ENCODE measurements at places on chromosomes 2 and 18. TPM values are rescaled to one million over a fixed set of nuclear protein-coding genes. Genes with fewer than 3 reads are reported as not detected.

GRCh38 chr2:101873543-101873942 lies 118.2 kb upstream of the IL1R2 start:
- H3K36me3 ChIP-seq = peaks cover 25% of the 10 kb centered on the region
- DNase-seq = no peak
- H3K4me1 ChIP-seq = peaks cover 5% of the 10 kb centered on the region
- no peaks in the 10 kb centered on the region for H3K27me3 ChIP-seq

DNA sequence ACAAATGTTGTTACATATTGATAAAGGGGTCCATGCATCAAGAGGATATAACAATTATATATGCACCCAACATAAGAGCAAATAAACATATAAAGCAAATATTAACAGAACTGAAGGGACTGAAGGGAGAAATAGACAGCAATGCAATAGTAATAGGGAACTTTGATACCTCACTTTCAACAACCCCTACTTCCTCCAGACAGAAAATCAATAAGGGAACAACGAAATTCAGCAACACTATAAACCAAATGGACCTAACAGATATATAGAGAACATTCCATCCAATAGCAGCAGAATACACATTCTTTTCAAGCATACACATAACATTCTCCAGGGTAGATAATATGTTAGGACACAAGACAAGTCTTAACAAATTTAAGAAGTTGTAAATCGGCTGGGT lies 71.7 kb downstream of the L3MBTL4 start:
- no peaks in the 10 kb centered on the region for H3K4me1 ChIP-seq
- DNase-seq = no peak
- no peaks in the 10 kb centered on the region for H3K36me3 ChIP-seq
- H3K4me3 ChIP-seq = no peak overlapping the region

- DNase-seq = no peak
- peak overlapping the region; percentile 70 for H3K4me3 ChIP-seq
- no peaks in the 10 kb centered on the region for H3K27me3 ChIP-seq
- H3K27ac ChIP-seq = peak overlapping the region; percentile 79
Measured at GRCh38 chr18:69980982-69981804, 33.5 kb upstream of the CD226 start.

GRCh38 chr2:216389570-216389969 lies 17.3 kb upstream of the MARCHF4 start:
- no peak for DNase-seq
- H3K36me3 ChIP-seq = no peaks in the 10 kb centered on the region
- no peak overlapping the region for H3K27ac ChIP-seq
- H3K27me3 ChIP-seq = no peaks in the 10 kb centered on the region
- no peak overlapping the region for H3K4me3 ChIP-seq
- H3K4me1 ChIP-seq = peaks cover 17% of the 10 kb centered on the region

DNA sequence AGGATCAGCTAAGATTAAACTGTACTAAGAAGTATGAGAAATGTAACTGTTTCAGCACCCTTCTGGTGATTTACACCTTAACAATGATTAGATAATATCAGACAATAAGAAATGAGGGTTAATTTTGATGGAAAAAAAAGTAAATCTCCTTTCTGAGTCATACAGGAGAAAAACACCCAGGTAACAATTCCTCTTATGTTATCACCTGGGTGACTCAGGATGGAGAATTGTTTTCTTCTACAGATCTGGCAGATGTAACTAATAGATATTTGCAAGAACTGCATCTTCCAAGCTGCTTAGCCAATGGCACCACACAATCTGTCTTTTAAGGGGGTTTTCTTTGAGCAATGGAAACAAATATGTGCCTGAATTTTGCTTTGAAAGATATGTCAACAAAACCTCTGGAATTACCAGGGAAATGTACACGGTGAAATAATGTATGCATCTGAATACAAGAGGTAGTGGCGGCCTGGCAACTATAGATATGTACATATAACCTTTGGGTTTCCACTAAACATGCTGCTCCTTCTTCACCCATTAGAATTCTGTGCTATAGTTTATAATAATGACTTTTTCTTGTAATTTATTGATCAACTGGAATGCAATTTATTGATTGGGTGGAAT lies 407.9 kb downstream of the CPS1 start:
- H3K36me3 ChIP-seq = no peaks in the 10 kb centered on the region
- H3K4me1 ChIP-seq = no peaks in the 10 kb centered on the region
- no peak overlapping the region for H3K27ac ChIP-seq
- H3K4me3 ChIP-seq = no peak overlapping the region
- DNase-seq = no peak

DNA sequence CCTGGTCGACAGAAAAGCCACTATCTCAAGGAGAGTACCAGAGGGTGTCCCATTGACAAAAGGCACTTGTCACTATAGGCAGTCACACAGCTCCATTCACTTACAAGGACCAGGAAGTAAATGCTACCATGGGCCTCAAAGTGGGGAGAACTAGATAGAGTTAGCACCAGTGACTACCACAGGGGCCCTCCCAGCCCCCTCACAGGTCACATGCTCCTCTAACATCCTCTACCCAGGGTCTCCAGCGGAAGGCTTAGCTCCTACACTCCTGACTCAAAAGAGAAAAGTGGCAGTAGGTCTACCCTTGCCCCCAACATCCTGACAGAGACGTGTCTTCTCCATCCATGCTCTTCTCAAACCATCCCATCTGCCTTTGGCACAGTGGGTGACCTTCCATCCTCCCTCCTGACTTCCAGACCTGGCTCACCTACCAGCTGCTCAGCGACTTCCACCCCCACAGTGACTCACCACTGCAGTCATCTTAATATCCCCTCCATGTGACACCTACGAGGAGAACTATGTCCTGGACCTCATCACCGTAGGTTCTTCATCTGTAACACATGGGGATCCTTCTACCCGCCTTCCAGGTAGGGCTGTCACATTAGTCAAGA lies 5.6 kb upstream of the DNMT3A start:
- no peaks in the 10 kb centered on the region for H3K27me3 ChIP-seq
- peak overlapping the region; percentile 74 for H3K27ac ChIP-seq
- H3K36me3 ChIP-seq = no peaks in the 10 kb centered on the region

- no peaks in the 10 kb centered on the region for H3K4me1 ChIP-seq
- no peaks in the 10 kb centered on the region for H3K27me3 ChIP-seq
- H3K36me3 ChIP-seq = no peaks in the 10 kb centered on the region
- no peak overlapping the region for H3K27ac ChIP-seq
Measured at GRCh38 chr18:52152036-52152435, 188.0 kb upstream of the DCC start.

- peaks cover 15% of the 10 kb centered on the region for H3K27me3 ChIP-seq
- no peak overlapping the region for H3K4me3 ChIP-seq
- no peak overlapping the region for H3K27ac ChIP-seq
- no peak for DNase-seq
- no peaks in the 10 kb centered on the region for H3K36me3 ChIP-seq
- no peaks in the 10 kb centered on the region for H3K4me1 ChIP-seq
Measured at GRCh38 chr2:118791483-118791882, 56.0 kb downstream of the EN1 start.

GRCh38 chr2:177155631-177156030 lies 57.0 kb upstream of the HNRNPA3 start:
- H3K4me1 ChIP-seq = no peaks in the 10 kb centered on the region
- peaks cover 17% of the 10 kb centered on the region for H3K27me3 ChIP-seq

- DNase-seq = no peak
- H3K4me1 ChIP-seq = peaks cover 12% of the 10 kb centered on the region
- peaks cover 26% of the 10 kb centered on the region for H3K36me3 ChIP-seq
- no peaks in the 10 kb centered on the region for H3K27me3 ChIP-seq
Measured at GRCh38 chr2:65020943-65021528, 31.8 kb downstream of the SLC1A4 start.

DNA sequence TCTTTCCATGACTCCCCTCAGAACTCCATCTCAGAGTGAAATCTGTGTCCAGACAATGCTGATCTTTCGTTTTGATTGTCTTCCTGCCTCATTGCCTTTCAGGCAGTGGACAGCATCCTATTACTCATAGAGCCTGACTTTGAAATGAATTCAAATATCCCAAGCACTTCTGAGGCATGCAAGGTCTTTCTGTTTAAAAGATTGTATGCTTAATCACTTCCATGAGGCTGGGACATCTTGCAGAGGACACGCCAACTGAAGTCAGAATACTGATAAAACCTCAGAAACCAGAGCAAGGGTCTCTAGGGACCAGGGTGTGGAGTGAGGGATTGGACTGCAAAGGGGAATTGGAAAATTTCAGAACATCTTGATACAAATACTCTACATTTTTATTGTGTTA lies 836.5 kb upstream of the ID2 start:
- no peak for DNase-seq
- H3K27ac ChIP-seq = no peak overlapping the region
- H3K27me3 ChIP-seq = peaks cover 2% of the 10 kb centered on the region
- H3K4me3 ChIP-seq = no peak overlapping the region
- H3K36me3 ChIP-seq = peaks cover 3% of the 10 kb centered on the region
- H3K4me1 ChIP-seq = peaks cover 12% of the 10 kb centered on the region

DNA sequence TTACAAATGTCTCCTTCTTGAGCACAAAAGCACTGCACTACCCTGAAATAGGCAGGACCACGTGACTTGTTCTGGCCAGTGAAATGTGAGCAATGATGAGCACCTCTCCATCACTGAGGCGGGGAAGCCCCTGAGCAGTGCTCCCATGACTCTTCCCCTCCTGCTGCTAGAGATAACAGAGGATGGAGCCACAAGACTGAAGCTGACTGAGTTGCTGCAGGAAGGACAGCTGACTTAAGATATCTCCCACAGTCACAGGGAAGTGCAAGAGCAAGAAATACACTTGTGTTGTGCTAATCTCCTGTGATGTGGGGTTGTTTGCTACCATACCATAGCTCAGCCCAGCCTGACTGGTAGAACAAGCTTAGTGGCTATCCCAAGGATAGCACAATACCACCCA lies 38.7 kb downstream of the STK39 start:
- no peak overlapping the region for H3K27ac ChIP-seq
- H3K4me3 ChIP-seq = no peak overlapping the region
- H3K36me3 ChIP-seq = peaks cover 30% of the 10 kb centered on the region
- H3K4me1 ChIP-seq = peaks cover 22% of the 10 kb centered on the region
- DNase-seq = no peak
- H3K27me3 ChIP-seq = no peaks in the 10 kb centered on the region

GRCh38 chr18:44599412-44599811 lies 81.3 kb upstream of the SETBP1 start:
- H3K4me1 ChIP-seq = peaks cover 6% of the 10 kb centered on the region
- no peak overlapping the region for H3K4me3 ChIP-seq
- H3K27ac ChIP-seq = no peak overlapping the region
- H3K27me3 ChIP-seq = peaks cover 7% of the 10 kb centered on the region

- no peaks in the 10 kb centered on the region for H3K27me3 ChIP-seq
- no peak for DNase-seq
- H3K27ac ChIP-seq = no peak overlapping the region
- H3K4me3 ChIP-seq = no peak overlapping the region
Measured at GRCh38 chr2:232741294-232741693, 35.1 kb downstream of the KCNJ13 start.

- H3K27me3 ChIP-seq = peaks cover 31% of the 10 kb centered on the region
- no peaks in the 10 kb centered on the region for H3K36me3 ChIP-seq
- peak overlapping the region; percentile 75 for H3K4me3 ChIP-seq
- DNase-seq = peak; percentile 73
Measured at GRCh38 chr18:48007955-48008701, 77.7 kb upstream of the SMAD2 start.

- H3K27me3 ChIP-seq = no peaks in the 10 kb centered on the region
- H3K27ac ChIP-seq = no peak overlapping the region
- no peak overlapping the region for H3K4me3 ChIP-seq
- H3K36me3 ChIP-seq = peaks cover 24% of the 10 kb centered on the region
Measured at GRCh38 chr2:160465002-160465401, 28.6 kb downstream of the RBMS1 start.

DNA sequence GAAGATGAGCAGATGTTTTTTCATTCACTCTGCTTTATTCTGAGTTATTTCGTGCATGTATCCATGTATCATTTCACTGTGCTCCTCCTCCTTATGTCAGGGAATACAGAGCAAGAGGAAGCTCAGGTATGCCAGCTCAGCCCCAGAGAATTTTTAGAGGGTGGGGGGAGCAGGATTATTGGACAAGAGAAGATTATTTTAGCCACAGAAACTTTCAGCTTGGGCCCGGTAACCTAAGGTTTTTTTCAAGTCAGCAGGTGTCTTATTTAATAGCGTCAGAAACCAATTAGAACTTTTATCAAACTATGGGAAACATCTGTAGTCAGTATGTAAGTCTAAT lies 232.9 kb upstream of the SIX3 start:
- H3K4me1 ChIP-seq = peaks cover 6% of the 10 kb centered on the region
- H3K36me3 ChIP-seq = no peaks in the 10 kb centered on the region
- peak overlapping the region; percentile 3 for H3K4me3 ChIP-seq
- no peak overlapping the region for H3K27ac ChIP-seq

DNA sequence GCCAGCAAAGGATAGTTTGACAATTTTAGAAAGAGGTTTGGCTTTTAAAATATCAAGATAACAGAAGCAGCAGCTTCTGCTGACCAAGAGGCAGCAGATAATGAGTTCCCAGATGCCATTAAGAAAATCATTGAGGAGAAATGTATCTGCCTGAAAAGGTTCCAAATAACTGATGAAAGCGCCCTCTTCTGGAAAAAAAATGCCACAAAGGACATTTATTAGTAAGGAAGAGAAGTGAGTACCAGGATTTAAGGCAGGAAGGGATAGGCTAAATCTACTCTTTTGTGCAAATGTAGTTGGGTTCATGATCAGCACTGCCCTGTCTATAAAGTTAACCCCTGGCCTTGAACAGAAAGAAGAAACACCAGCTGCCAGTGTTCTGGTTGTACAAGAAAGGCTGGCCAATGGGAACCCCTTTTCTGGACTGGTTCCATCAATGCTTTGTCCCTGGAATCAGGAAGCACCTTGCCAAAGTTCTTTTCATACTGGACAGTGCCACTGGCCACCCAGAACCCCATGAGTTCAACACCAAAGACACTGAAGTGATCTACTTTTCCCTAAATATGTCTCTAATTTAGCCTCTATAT lies 40.6 kb downstream of the DHX57 start:
- H3K27ac ChIP-seq = no peak overlapping the region
- peaks cover 16% of the 10 kb centered on the region for H3K36me3 ChIP-seq
- H3K4me1 ChIP-seq = peaks cover 3% of the 10 kb centered on the region
- no peak overlapping the region for H3K4me3 ChIP-seq
- no peaks in the 10 kb centered on the region for H3K27me3 ChIP-seq

- peaks cover 8% of the 10 kb centered on the region for H3K36me3 ChIP-seq
- H3K27me3 ChIP-seq = no peaks in the 10 kb centered on the region
- H3K4me1 ChIP-seq = peaks cover 22% of the 10 kb centered on the region
Measured at GRCh38 chr2:120305296-120305695, 40.6 kb upstream of the INHBB start.

- no peak for DNase-seq
- H3K4me3 ChIP-seq = no peak overlapping the region
- H3K27ac ChIP-seq = no peak overlapping the region
- peaks cover 12% of the 10 kb centered on the region for H3K27me3 ChIP-seq
- H3K4me1 ChIP-seq = peaks cover 3% of the 10 kb centered on the region
Measured at GRCh38 chr2:181619516-181619915, 37.4 kb downstream of the CERKL start.

- H3K4me3 ChIP-seq = no peak overlapping the region
- no peak for DNase-seq
- peaks cover 11% of the 10 kb centered on the region for H3K4me1 ChIP-seq
- no peak overlapping the region for H3K27ac ChIP-seq
- peaks cover 2% of the 10 kb centered on the region for H3K27me3 ChIP-seq
Measured at GRCh38 chr2:190762566-190762965, 113.7 kb downstream of the NAB1 start.

Gene HAAO
- 0.28 TPM for total RNA-seq

Gene SMAD2
- 127 TPM for total RNA-seq

Gene DOK1
- 38.3 TPM for total RNA-seq

Gene AKAIN1
- not detected for total RNA-seq

Gene RESP18
- total RNA-seq = not detected

Gene DIS3L2
- 39.8 TPM for total RNA-seq

Gene MAP3K20
- total RNA-seq = 11.8 TPM

Gene CYP27C1
- total RNA-seq = not detected

Gene DES
- total RNA-seq = not detected

Gene SPHKAP
- not detected for total RNA-seq

Gene MMADHC
- 75.8 TPM for total RNA-seq

Gene FAM124B
- 0.17 TPM for total RNA-seq

Gene CRYBA2
- total RNA-seq = not detected

Gene COPS9
- 87.1 TPM for total RNA-seq
